ENCODE measurements at places on chromosomes 12 and 14.

DNA sequence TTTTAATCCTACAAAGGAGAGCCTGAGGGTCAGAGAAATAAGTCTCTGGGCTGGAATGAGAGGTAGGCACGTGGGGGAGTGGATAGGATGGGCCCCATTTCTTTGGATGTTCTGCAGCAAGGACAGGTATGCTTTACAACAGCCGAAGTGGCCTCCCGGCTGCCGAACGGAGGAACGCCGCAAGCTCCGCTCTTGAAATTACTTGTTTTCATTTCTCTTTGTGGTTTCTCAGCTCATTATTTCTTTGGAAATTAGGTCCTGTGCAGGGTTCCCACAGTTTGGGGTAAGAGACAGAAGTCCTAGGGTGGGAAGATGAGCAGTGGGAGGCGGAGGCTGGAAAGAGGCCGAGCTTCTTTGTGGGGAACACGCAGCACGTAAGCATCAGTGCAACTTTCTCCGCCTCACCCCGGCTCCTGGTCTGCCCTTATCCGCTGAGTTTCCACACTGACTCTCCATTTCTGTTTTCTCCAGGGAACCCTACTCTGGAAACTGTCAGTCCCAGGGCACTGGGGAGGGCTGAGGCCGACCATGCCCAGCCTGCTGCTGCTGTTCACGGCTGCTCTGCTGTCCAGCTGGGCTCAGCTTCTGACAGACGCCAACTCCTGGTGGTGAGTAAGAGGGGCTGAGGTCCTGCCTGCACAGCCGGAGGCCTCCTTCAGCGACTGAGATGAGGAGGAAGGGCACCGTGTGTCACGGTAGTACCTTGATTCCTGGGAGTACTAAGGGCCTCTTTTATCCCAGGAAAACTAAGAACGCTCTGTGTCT, 2.0 kb downstream of the WNT5B start:
- no peak for DNase-seq

- DNase-seq = no peak
Observed at GRCh38 chr12:132160016-132160415, 15.8 kb downstream of the NOC4L start.

GRCh38 chr12:111181143-111181726, 187.7 kb downstream of the PHETA1 start:
- DNase-seq = no peak

GRCh38 chr12:57066245-57066644, 12.3 kb downstream of the NEMP1 start:
- no peak for DNase-seq

DNA sequence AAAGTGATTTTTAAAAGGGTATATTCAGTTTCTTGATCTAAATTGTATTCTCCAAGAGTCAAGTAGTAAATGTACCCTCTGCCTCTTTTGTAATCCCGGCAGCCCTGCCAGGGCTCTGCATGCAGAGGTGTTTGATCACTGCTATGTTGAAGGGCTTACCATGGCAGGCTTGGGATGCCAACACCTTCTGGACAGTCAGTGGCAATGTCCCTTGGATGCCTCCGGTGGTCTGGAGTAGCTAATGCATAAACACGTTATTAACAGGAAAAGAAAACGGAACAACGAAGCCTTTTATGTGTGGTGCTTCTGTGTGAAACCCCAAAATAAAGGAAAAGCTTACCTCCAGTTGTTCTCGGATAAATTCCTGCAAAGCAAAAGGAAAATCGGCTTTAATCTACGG, 19.9 kb downstream of the EIF2B2 start:
- DNase-seq = no peak

- no peak for DNase-seq
Observed at GRCh38 chr12:22657538-22657937, 32.6 kb downstream of the ETNK1 start.

DNA sequence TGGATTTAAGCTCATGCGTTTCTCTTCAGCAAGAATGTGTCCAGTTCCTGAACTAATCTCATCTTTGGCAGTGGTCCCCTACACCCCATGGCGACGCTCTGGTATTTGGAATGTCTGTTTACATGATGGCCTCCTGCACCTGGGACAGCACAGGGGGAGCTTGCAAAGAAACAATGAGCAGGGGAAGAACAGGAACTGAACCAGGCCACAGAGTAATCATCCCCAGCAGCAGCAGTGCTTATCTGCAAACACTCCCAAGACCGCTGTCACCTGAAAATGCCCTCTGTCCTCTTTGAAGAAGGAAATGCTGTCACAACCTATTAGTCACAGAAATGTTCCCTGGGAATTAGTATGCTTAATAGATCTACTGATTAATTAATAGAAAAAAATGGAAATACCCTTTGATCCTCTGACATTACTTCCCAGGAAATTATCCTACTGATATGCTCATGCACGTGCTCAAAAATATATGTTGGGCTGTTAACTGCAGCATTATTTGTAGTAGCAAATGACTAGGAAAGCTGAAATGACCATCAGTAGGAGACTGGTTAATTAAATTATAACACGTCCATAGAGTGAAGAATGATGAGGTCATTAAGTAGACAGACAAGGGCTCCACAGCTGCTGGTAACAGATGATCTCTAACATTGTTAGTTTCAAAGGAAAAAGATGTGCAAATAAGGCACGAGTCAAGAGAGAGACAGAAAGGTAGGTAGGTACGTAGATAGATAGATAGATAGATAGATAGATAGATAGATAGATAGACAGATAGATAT, 279.3 kb upstream of the FLRT2 start:
- no peak for DNase-seq

GRCh38 chr12:26732005-26732908, 100.7 kb downstream of the ITPR2 start:
- DNase-seq = no peak

Data from activated CD4-positive, CD25-positive, alpha-beta regulatory T cell treated with anti-CD3 and anti-CD28 coated beads, Interleukin-2, amount 50 U/mL, for 72 hours (primary cell).